ENCODE measurements at places on chromosomes 2 and 18. TPM values are rescaled to one million over a fixed set of nuclear protein-coding genes. Genes with fewer than 3 reads are reported as not detected.

Gene FRZB
- 0.03 TPM for total RNA-seq

Gene LBX2
- total RNA-seq = 1.6 TPM

Gene ANKRD23
- total RNA-seq = 2.5 TPM

DNA sequence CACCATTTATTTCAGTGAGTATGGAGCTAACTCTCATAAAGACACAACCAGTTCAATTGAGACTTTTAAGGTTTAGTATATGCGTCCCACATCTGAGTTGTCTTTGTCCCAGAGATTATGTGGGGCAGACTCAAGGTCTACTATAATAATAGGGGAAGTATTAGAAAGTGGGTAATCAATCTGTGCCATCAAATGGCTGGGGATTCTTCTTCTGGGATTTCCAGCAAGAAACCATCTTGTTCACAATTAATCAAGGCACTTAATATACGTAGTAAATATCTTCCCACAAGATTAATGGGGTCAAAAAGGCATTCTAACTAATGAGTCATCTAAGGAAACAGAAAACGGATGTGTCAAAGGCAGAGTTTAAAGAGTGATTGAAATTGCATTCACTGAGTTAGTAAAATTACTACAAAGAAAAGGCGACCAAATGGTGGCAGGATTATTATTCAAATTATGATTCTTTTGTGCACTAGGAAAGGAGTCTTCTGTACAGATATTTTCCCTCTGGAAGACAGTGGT is 179.8 kb upstream of the REG3G start:
- DNase-seq = no peak

GRCh38 chr2:30354621-30355020 is 92.4 kb upstream of the LCLAT1 start:
- no peak for DNase-seq

- peak; percentile 98 for DNase-seq
Measured at GRCh38 chr2:237291138-237291792, 122.7 kb downstream of the COL6A3 start.

Data from SJSA1 (cell line).